ENCODE measurements at places on chromosomes 6 and 20. TPM values are rescaled to one million over a fixed set of nuclear protein-coding genes. Genes with fewer than 3 reads are reported as not detected.

GRCh38 chr6:74936886-74937285 lies 269.0 kb downstream of the COL12A1 start:
- DNase-seq, result no peak

- DNase-seq, result no peak
Measured at GRCh38 chr6:136786658-136787057, 5.6 kb downstream of the MAP3K5 start.

DNA sequence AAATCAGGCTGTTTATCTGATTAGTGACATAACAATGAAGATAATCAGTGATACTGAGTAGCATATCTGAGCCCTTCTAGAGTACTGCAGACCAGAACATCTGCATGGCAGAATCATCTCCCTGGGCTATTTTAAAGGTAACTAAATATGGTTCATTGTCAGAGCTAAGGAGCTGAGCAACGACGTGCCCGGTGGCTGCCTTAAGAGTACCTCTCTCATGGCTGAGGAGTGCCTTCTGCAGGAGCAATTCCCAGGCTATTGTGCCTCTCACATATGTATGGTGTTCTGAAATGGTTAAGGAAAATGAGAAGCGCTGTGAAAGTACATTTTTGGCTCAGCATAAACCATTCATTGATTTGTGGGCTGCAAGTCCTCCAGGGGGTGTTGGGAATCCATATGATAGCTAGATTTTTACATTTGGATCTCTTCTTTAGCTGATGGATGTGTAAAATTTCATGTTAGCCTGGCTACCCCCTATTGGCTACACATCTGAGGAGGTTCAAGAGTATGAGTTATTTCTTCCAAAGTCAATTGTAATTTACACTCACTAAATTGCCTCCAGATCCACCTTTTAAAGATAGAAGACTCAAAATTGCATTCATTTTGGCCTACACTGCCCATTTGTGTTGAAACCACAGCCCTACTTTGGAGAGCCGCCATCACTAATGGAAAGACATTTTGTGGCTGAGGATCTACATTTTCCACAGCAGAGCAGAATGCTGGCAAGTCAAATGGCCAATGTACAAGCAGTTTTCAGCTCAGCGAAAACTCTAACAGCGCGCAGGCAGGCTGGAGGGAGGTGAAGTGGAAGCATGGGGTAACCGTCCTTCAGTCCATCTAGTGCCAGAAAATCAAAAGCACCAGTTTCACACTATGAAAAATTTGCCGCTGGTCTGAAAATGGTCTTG lies 198.0 kb downstream of the SIM1 start:
- peak; percentile 56 for DNase-seq

- DNase-seq, result peak; percentile 26
Measured at GRCh38 chr6:149266659-149267058, 50.9 kb upstream of the TAB2 start.

GRCh38 chr6:54716877-54717276 lies 129.7 kb upstream of the FAM83B start:
- DNase-seq, result peak; percentile 64

GRCh38 chr20:11799281-11799684 lies 118.4 kb upstream of the BTBD3 start:
- DNase-seq, result no peak

DNA sequence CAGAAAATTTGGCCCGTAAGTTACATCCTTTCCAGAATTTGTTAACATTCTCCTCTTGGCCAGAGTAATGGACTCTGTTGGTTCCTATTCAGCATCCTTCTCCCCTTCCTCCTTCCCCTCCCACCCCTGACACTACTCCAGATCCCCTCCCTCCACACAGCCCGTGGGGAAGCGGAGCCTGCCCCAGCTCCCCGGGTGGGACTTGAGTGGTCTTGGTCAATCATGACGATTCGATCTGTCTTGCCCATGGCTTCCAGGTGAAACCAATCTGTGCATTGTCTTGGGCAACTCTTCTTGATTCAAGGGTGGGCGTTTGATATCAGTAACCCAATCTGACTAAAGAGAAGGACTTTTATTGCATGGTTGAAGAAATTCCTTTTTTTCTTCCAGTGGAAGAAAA lies 143.9 kb downstream of the ANKRD60 start:
- DNase-seq, result no peak

- no peak for DNase-seq
Measured at GRCh38 chr6:107032051-107032450, 4.1 kb downstream of the MTRES1 start.

- no peak for DNase-seq
Measured at GRCh38 chr6:105769197-105769596, 316.9 kb upstream of the PRDM1 start.

DNA sequence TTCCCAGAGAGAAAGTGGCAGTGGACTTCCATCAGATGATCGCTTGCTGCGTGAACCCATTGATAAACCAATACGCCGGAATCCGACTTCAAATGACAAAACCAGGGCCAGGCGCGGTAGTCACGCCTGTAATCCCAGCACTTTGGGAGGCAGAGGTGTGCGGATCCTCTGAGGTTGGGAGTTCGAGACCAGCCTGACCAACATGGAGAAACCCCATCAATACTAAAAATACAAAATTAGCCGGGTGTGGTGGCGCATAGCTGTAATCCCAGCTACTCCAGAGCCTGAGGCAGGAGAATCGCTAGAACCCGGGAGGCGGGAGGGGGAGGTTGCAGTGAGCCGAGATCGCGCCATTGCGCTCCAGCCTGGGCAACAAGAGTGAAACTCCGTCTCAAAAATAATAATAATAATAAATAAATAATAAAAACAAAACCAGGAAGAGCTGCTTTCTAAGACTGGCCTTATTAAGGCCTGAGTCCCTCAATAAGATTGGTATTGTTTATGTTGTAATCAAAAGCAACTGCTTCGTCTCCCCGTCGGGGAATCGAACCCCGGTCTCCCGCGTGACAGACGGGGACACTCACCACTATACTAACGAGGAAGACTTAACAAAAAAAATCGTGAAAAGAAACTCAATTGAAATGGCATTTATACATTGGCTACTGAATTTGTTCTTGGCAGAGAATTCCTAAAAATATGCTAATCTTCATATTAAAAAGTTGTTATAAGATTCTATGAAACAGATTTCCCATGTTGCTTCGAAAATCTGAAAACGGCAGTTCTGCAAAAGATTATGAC lies 110.2 kb upstream of the ZNF184 start:
- peak; percentile 37 for DNase-seq

- no peak for DNase-seq
Measured at GRCh38 chr6:162056061-162056460, 671.5 kb downstream of the PRKN start.

- DNase-seq, result peak; percentile 89
Measured at GRCh38 chr6:89940225-89941027, 46.2 kb downstream of the GJA10 start.

- DNase-seq, result no peak
Measured at GRCh38 chr20:19864130-19864529, 106.1 kb downstream of the RIN2 start.

DNA sequence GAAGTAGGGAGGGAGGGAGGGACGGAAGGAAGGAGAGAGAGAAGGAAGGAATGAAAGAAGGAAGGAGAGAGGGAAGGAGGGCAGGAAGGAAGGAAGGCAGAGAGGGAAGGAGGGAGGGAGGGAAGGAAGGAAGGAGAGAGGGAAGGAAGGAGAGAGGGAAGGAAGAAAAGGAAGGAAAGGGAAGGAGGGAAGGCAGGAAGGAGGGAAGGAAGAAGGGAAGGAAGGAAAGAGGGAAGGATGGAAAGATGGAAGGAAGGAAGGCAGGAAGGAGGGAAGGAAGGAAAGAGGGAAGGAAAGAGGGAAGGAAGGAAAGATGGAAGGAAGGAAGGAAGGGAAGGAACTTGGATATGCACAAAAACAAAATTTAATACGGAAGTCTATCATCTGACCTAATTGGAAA lies 844.5 kb upstream of the DEFB115 start:
- DNase-seq, result no peak

- no peak for DNase-seq
Measured at GRCh38 chr20:44324343-44324742, 12.5 kb upstream of the R3HDML start.

DNA sequence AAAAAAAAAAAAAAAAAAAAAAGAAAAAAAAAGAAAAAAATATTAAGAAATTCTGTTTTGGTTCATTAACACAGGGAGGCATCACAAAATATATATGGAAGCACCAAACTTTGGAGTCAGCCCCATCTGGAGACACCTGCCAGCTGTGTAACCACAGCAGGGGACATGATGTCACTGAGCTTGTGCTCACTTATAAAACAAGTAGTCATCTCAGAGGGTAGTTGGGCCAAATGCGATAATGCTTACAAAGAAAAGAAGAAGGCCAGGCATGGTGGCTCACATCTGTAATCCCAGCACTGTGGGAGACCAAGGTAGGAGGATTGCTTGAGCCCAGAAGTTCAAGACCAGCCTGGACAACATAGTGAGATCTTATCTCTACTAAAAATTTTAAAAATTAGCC lies 1.1 kb upstream of the BNIP5 start:
- DNase-seq, result no peak

GRCh38 chr6:157907651-157908050 lies 74.0 kb upstream of the SYNJ2 start:
- DNase-seq, result no peak

GRCh38 chr6:119323931-119324330 lies 25.6 kb downstream of the MAN1A1 start:
- DNase-seq, result no peak

CST4 gene
- not detected for total RNA-seq

SLC17A3 gene
- not detected for total RNA-seq

SPAG4 gene
- 1.2 TPM for total RNA-seq

BPIFB1 gene
- total RNA-seq, result not detected

TAAR6 gene
- not detected for total RNA-seq

SASH1 gene
- total RNA-seq, result 42.2 TPM

SAPCD1 gene
- 2.7 TPM for total RNA-seq

GGT7 gene
- 4.5 TPM for total RNA-seq

PRDM13 gene
- 0.04 TPM for total RNA-seq

LATS1 gene
- 21.8 TPM for total RNA-seq

PPP1R3G gene
- 2.6 TPM for total RNA-seq

BFSP1 gene
- 2.3 TPM for total RNA-seq

WASF1 gene
- 3.6 TPM for total RNA-seq
